Ovary (tissue), 10 donors: ENCODE measurements at places on chromosomes 13 and 19.

GRCh38 chr13:105471673-105472072 is 1063.8 kb downstream of the EFNB2 start:
- H3K36me3 ChIP-seq: no peaks in the 10 kb centered on the region
- H3K4me1 ChIP-seq: no peaks in the 10 kb centered on the region
- DNase-seq: no peak

GRCh38 chr13:30619731-30620130 is 2.0 kb downstream of the USPL1 start:
- no peak overlapping the region for H3K4me3 ChIP-seq
- no peaks in the 10 kb centered on the region for H3K4me1 ChIP-seq
- H3K27me3 ChIP-seq: no peaks in the 10 kb centered on the region

DNA sequence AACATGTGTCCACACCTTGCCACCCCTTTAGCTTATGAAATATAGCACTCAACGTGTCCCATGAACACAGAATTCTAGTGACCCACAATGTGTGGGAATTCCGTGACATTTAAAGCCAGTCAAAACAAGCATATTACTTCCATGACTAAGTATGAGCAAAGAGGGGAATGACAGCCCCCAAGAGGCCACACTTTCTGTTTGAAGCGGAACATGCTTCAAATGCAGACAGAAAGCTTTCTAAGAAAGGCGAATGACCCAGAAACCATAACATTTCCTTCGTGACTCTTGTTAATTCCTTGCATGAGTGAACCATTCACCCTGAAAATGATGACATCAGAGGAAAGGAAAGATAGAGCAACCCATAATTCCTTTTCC is 122.0 kb upstream of the FNDC3A start:
- no peaks in the 10 kb centered on the region for H3K4me1 ChIP-seq
- no peaks in the 10 kb centered on the region for H3K27me3 ChIP-seq
- H3K36me3 ChIP-seq: no peaks in the 10 kb centered on the region
- no peak overlapping the region for H3K27ac ChIP-seq
- no peak for DNase-seq

- DNase-seq: no peak
- H3K36me3 ChIP-seq: no peaks in the 10 kb centered on the region
- no peak overlapping the region for H3K27ac ChIP-seq
- no peaks in the 10 kb centered on the region for H3K27me3 ChIP-seq
- peaks cover 10% of the 10 kb centered on the region for H3K4me1 ChIP-seq
- H3K4me3 ChIP-seq: no peak overlapping the region
Measured at GRCh38 chr19:19417628-19418245, 12.3 kb downstream of the GATAD2A start.

GRCh38 chr13:99257291-99257690 is 888 bp downstream of the GPR18 start:
- H3K4me1 ChIP-seq: no peaks in the 10 kb centered on the region
- no peak for DNase-seq
- no peak overlapping the region for H3K27ac ChIP-seq
- H3K36me3 ChIP-seq: no peaks in the 10 kb centered on the region
- H3K27me3 ChIP-seq: no peaks in the 10 kb centered on the region
